ENCODE measurements at places on chromosomes 7 and 10.

DNA sequence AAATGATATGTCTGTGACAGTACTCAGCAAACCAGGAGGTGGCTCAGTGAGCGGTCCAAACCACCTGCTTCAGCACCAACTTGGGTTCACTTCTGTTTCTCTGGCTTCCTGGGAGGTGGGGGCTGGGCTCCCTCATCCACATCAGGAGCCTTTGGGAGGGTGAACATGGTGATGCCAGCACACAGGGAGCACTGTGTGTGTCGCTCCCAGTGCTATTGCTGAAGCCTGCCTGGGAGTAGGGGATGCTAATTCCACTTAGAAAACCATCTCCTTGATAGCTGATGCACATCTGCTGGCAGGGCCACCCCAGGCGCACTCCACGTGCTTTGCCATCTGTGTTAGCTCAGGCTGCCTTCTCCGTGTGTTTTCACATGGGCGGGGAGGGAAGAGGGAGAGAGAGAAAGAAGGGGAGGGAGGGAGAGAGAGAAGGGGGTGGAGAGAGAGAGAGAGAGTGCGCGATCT, 58.0 kb downstream of the RAMP3 start:
- no peak for DNase-seq

GRCh38 chr7:132112657-132113056, 463.6 kb downstream of the PLXNA4 start:
- no peak for DNase-seq

DNA sequence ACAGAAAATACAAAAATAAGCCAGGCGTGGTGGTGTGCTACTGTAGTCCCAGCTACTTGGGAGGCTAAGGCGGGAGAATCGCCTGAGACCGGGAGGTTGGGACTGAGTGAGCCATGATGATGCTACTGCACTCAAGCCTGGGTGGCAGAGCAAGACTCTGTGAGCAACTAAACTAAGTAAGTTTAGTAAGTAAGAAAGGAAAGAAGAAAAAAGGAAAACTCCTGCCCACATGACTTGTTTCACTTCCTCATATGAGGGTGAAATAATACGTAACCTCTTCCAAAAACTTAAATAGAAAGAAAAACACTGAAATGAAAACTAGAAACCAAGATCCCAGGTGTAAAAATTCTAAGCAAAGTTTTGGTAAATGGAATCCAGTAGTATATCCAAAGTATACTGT, 79.6 kb downstream of the LARP4B start:
- peak; percentile 67 for DNase-seq

DNA sequence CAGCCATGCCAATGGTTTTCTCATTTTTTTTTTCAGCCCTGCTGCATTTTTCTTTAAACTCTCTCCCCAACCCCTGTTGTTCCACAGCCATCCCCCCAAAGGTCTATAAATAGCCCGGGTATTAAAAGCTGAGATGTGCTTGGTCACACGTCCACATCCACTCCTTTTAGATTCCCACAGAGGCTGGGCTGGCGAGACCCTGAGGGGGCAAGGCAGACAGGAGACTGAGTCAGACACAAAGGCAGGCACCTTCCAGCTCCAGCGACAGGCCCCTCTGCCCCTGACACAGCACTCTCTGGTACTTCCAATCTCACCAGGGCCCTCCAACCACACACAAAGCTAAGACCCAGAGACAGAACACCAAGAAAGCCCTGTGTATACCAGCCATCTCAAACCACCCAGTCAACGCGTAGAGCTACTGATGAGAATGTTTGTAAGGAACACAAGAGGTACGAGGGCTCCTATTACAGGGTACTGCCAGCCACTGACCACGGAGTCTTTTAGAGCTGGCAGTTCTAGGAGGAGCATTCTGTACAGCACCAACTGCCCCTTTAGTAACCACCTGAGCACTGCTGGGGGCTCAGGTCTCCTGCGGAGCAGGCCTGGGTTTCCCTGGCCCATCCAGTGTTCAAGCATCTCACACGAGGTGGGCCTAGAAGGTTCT, 64.2 kb upstream of the DDC start:
- DNase-seq = no peak

GRCh38 chr10:30510932-30511700, 77.1 kb downstream of the MAP3K8 start:
- no peak for DNase-seq

DNA sequence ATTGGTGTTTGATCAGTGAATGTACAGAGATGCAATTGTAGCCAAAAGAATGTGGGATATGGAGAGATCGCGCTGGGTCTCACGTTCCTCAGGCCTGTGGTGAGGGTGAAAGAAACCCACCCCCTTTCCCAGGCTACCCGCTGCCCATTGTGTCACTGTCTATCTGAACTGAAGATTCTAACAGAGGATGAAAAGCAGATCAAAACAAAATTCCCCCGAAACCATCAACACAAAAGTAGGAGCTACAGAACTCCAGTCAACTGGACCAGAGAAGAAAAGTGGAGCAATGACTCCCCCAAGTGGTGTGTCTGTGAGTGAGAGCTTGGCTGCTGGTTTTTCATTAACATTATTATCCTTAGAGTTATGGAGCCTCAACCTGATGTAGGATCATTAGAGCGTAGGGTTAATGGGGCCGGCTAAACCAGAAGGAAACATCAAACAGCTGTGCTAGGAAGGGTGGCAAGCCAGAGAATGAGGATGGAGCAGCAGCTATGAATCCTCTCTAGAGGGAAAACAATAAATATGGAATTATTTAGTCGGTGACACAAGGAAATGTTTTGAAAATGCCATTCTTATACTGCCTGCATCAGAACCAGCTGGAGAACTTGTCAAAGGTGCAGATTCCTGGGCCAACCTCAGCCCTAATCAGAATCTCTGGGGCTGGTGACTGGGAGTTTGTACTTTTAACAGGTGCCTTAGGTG, 38.3 kb downstream of the AKR1B1 start:
- peak; percentile 44 for DNase-seq

- no peak for DNase-seq
These were observed 350.7 kb upstream of the MBL2 start for GRCh38 chr10:53123311-53123710.

DNA sequence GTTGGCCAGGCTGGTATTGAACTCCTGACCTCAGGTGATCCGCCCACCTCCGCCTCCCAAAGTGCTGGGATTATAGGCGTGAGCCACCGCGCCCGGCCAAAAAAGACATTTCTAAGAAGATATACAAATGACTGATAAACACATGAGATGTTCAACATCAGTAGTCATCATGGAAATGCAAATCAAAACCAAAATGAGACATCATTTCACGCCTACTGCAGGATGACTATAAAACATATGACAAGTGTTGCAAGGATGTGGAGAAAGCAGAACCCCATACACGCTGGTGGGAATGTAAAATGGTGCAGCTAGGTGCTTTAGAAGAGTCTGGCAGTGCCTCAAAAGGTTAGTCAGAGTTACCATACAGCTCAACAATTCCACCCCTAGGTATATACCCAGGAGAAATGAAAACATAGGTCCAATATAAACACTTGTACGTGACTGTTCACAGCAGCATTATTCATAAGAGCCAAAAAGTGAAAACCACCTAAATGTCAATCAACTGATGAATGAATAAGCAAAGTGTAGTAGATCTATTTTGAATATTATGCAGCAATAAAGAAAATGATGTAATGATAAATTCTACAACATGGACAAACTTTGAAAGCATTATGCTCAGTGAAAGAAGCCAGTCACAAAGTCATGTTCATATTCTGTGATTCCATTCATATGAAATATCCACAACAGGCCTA, 24.5 kb downstream of the TMEM209 start:
- DNase-seq = peak; percentile 59

DNA sequence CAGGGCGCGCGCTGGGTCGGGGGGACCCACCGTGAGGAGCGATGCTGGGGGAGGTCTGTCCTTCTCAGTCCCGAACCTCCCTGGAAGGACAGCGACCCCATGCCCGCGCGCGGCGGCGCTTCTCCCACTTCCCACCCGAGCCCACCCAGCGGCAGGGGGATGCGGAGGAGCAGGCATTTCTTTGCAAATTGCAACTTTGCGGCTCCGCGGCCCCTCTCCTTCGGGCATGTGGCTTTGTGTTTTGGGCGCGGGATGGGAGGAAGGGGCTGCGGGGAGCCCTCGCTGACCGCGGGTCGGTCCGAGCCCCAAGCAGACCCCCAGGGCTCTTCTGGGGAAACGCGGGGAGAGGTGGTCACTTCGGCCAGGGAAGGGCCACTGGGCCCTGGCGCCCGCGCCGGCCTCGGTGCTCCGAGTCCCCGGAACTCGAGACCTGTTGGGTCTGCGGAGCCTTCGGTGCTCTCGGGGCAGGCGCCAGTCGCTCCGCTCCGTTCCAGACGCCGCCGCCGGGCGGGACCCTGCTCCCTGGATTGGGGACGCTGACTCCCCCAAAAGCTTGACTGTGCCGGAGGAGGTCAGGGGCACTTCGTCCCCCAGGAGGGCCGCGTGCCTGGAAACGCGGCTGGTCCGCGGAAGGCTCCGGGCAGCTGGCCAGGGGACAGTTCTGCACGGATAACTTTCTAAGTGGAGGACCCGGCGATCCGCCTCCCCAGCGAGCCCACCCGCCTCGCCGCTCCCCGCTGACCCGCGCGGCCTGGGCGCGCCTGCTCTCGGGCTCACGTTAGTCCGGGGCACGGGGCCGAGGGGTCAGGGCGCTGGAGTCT, 164.2 kb upstream of the DPP6 start:
- DNase-seq = no peak

GRCh38 chr7:126222782-126223181, 1030.0 kb downstream of the GRM8 start:
- no peak for DNase-seq

DNA sequence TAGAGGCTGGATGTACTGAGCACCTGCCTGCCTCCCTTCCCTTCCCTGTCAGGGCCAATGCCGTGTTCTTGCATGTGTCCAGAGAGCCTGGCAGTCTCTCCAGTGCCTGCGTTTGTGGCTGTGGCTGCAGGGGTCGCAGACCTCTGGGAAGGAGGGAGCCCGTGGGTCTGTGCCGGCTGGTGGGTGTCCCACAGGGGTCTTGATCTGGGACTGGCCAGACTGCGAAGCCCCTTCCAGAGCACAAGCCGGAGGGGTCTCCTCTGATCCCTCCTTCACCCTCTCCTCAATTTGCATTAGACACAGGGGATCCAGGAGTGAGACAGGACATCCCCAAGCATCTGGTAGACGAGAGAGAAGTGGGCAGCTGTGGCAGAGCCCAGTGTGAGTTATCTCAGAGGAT, 199.2 kb downstream of the ADARB2 start:
- DNase-seq = no peak

- no peak for DNase-seq
These were observed 89.8 kb downstream of the SEMA3A start for GRCh38 chr7:84104826-84105225.

- peak; percentile 3 for DNase-seq
These were observed 5.7 kb upstream of the OR2F2 start for GRCh38 chr7:143929224-143929920.

- no peak for DNase-seq
These were observed 58.7 kb downstream of the BMPR1A start for GRCh38 chr10:86815035-86815617.

DNA sequence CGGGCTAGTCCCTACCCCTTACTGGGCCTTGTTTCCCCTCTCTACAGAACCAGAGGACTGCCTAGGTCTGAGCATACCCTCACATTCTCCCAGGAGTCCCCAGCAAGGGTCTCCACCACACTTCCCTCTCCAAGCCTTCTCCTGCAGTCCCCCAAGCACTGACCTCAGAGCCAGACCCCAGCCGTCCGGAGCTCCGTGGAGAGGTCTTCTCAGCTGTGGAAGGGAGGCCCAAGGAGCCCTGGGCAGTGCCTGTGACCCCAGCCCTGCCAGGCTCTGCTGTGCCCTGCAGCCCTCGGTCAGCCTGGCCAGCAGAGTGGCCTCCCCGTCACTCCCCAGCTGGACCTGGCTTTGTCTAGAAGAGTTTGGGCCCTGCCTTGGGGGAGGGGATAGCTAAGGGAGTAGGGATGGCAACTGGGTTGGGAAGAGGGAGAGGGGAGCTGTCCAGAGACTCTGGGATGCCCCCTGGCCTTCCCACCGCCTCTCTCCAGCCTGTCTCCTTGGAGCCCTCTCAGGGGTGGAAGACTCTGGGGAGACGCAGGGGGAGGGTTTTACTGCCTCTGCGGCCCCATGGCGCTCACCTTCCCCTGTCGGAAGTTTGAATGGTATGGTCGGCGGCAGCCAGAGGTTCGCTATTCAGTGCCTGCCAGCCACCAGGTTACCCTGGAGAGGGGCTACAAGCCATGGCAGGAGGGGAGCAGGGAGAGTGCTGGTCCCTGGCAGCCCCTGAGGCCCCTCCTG, at the start of gene C10orf105:
TSS of gene C10orf105 (minus strand) at position 315 of the 738 bp plus-strand sequence. CDS start 3,441 bp downstream, outside the sequence.
- DNase-seq = no peak

DNA sequence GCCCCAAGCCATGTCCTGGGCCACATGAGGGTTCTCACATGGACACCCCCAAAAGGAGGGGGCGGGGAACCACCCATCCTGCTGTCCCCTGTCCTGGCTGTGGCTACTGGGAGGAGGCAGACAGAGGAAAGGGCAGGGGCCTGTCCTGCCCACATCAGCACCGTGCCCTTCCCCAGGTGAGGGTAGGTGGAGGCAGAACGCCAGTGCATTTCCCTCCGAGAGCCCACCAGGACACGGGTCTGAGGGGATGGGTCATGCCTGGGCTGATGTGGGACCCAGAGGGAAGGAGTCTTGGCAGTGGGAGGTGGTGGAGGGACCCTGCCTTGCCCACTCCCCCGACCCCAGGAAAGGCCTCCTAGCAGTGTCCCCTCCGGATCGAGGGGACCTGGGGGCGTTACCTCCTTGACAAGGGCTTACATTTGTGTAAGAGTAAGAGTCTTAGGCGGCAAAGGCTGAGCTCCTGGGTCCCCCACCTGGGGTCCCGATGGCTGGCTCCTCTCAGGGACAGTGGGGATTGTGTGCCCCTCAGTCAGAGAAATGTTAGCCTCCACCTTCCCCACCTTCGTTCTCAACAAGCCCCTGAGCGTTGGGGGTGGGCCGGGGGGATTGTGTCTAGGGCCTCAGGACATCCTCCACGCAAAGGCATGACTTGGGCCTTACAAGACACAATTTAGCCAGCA, 6.1 kb downstream of the CRYGN start:
- DNase-seq = no peak

- no peak for DNase-seq
These were observed 27.9 kb downstream of the MTURN start for GRCh38 chr7:30162622-30163124.

- DNase-seq = no peak
These were observed 37.6 kb downstream of the ANK3 start for GRCh38 chr10:60352105-60352504.

GRCh38 chr7:92835851-92836488, 403 bp downstream of the CDK6 start:
- DNase-seq = peak; percentile 71

DNA sequence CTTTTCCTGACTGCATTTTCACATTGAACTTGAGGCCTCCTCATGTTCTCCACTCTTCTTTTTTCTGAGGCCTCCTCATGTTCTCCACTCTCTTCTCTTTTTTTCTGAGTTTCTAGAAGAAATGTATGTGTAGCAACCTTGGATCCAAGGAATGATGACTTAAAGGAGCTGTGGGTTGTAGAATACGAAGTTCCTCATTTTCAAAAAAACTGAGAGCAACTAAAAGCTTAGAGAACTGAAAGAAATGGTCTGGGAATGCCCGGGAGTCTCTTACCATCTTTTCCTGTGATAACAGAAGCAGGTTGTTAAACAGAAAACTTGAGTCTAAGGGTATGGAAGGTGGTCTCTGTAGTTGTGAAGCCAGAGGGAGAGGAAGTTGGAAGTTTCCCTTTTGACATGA, 32.8 kb downstream of the MRPS33 start:
- DNase-seq = peak; percentile 37

- DNase-seq = no peak
These were observed 367.7 kb upstream of the SHH start for GRCh38 chr7:156179872-156180390.

Measured in suppressor macrophage treated with lipopolysaccharide for 1 hour (primary cell).